Activated CD4-positive, CD25-positive, alpha-beta regulatory T cell treated with anti-CD3 and anti-CD28 coated beads, Interleukin-2, amount 50 U/mL, for 72 hours (primary cell): ENCODE measurements at places on chromosomes 16 and 17.
A peak's percentile ranks its signal among the peaks of the same experiment; 100 is the strongest.

DNA sequence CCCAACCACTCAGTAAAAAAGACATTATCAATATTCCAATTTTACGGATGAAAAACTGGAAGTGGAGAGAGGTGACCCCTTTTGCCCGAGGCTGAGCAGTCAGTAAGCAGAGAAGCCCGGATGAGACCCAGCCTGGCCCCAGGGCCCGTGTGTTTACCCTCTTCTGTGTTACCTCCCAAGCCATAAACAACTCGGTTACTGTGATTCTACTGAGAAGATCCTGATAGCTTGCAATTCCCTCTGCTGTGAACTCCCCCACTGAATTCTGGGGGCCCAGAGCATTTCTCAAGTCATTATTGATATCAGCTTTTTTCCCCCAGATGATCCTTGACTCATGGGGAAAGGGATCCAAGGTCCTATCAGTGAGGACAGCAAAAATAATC, 482.6 kb upstream of the ERCC4 start:
- DNase-seq, result no peak

DNA sequence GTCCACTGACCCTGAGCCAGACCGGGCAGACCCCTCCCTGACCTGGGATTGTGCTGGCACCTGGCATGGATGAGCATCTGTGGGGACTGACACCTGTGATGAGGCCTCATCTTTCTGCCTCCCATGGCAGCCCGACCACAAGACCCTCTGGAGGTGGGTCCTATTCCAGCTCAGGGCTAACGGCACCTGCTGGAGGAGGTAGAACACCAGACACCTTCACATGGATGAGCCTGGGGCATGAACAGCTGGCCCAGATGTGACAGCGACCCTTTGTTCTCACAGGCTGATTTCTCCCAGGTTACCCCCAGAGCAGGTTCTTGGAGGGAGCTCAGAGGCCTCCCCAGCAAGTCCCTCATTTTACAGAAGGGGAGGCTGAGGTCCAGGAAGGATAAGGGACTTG, 46.4 kb upstream of the PIK3R6 start:
- DNase-seq, result peak; percentile 16

- DNase-seq, result peak; percentile 83
Observed at GRCh38 chr17:17641621-17642409, 39.4 kb upstream of the RAI1 start.

- no peak for DNase-seq
Observed at GRCh38 chr17:58648236-58648635, 43.6 kb downstream of the TEX14 start.

DNA sequence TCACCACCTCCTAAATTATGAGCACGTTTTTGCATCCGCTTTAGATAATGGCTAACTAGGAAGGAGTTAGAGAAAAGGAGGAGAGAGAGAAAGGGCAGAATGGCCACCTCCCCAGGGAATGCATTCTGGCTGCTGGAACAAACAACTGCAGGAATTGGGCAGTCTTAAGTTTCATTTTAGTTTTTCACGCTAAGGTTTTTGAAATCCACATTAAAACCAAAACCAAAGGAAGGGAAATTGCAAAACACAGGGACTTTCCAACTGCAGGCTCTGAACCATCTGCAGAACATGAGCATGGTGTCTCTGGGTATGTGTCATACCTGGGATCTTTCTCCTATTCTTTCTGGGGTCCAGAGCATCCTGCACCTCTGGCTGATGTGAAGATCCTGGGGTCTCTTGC, 12.1 kb upstream of the CCL8 start:
- DNase-seq, result no peak

- DNase-seq, result no peak
Observed at GRCh38 chr17:61116577-61116976, 283.1 kb upstream of the TBX2 start.

DNA sequence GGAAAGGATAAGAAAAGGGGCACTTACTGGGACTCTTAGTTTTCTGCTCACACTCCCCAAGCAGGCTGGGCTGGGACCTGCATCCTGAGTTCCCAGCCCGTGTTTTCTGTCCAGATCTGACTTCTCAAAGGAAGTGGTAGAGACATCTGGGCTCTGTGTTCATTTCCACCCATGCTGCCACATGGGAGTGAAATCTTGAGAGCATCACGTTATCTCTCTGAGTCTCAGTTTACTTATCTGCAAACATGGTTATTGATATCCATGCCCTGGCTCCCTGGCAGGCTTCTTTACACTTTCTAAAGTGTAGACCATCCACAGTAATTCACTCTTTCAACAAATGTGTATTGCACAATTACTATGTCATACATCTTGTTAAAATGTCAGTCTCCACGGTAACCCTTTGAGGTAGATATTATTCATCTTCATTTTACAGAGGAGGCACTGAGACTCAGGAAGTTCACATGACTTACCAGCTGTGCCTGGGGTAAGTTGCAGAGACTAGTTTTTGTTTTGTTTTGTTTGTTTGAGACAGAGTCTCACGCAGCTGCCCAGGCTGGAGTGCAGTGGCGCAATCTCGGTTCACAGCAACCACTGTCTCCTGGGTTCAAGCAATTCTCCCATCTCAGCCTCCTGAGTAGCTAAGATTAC, 3.4 kb downstream of the ZNF688 start:
- DNase-seq, result no peak

DNA sequence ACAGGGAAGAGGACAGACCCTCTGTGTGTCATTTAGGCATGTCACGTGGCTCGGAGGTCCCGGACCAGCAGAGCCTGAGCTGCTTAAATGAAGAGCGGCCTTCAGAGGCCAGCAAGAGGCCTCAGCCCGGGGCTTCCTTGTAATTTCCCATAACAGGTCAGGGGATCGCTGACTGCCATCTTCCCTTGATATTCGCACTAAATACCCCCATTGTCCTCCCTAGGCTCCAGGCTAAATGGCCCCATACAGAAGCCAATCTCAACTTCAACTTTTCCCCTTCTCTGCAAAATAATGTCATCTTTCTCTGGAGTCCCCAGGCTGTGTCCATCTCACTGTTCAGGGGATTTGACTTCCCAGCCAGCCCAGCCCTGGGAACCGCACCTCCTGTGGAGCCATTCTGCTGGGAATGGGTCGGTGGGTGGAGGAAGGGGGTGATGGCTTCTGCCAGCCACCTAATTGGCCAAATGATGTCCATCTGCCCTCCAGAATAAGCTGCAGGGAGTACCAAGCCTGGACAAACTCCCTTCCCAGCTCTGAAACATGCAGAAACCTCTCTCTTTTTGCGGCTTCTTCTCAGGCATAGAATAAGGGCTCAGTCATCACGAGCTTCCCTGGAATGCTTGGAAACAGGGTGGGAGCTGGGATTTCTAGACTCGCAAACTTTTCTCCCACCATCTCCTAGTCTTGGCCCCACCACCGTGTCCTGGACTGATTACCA, 129.9 kb downstream of the SDK2 start:
- DNase-seq, result no peak

- DNase-seq, result no peak
Observed at GRCh38 chr17:58710948-58711552, 18.6 kb downstream of the RAD51C start.

- no peak for DNase-seq
Observed at GRCh38 chr16:4606354-4606753, 8.3 kb downstream of the UBALD1 start.
